ENCODE measurements at places on chromosomes 16 and 17.

- no peak for DNase-seq
Measured at GRCh38 chr17:39970157-39970692, 7.4 kb downstream of the GSDMA start.

DNA sequence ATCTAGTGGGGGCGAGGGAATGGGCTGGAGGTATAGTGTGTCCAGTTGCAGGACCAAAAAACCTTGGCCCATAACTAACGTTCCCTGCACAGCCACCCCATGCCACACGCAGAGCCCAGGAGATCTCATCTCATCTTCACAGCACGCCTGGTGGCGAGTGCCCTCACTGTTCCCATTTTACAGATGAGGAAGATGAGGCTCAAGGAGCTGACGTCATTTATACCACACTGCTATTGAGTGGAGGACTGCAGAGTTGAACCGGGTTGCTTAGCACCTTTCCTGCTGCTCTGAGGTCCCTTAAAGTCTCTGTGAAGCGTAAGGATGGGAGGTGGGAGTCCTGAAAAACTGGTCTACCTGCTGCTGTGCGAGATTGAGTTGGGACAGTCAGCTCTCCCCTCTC, 172.5 kb downstream of the XYLT1 start:
- DNase-seq, result no peak

- DNase-seq, result no peak
Measured at GRCh38 chr16:22358000-22358399, 16.4 kb downstream of the CDR2 start.

DNA sequence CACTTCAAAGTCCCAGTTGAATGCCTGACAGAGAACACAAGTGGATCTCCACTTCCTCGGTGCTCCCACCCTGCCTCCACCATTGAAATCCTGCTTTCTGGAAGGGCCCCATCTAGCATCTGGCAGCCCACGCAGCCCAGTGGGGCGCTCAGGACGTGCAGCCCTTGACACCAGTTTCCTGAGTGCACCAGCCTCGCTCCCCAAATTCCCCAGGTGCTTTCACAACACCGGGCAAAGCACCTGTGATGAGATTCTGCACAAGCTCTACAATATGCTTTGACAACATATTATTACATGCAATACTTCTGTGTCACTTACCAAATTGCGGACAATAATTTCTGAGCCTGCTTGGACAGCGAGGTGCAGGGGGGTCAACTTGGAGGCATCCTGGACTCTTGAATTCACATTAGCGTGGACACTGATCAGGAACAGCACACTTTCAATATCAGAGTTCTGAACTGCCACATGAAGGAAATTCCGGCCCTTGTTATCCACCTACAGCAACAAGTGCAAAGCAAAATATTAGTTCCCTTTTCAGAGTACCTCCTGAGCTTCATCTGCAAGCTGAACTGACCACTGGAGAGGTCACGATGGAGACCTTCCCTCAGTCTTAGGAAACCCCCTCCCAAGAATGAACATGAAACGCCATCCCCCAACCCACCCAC, 33.9 kb downstream of the CYB5D2 start:
- no peak for DNase-seq

DNA sequence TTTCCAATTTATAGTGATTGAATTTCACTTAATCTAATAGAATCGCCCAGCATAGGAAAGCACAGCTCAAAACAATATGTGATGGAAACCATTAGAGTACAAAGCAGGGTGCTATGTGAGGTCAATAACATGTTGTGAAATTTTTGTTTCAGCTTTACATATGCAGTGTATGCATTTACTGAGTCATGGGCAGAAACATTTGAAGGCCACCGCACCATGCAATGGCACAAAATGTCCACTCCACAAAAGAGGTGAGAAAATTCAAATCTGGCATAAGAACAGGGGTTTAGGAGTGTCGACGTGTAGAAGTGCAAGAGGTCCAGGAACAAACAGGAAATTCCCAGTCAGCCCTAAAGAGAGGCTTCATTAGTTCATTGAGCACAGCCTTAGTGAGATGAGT, 131.2 kb downstream of the ANKFN1 start:
- no peak for DNase-seq

GRCh38 chr17:79778504-79779083, 646 bp downstream of the CBX2 start:
- DNase-seq, result peak; percentile 70

DNA sequence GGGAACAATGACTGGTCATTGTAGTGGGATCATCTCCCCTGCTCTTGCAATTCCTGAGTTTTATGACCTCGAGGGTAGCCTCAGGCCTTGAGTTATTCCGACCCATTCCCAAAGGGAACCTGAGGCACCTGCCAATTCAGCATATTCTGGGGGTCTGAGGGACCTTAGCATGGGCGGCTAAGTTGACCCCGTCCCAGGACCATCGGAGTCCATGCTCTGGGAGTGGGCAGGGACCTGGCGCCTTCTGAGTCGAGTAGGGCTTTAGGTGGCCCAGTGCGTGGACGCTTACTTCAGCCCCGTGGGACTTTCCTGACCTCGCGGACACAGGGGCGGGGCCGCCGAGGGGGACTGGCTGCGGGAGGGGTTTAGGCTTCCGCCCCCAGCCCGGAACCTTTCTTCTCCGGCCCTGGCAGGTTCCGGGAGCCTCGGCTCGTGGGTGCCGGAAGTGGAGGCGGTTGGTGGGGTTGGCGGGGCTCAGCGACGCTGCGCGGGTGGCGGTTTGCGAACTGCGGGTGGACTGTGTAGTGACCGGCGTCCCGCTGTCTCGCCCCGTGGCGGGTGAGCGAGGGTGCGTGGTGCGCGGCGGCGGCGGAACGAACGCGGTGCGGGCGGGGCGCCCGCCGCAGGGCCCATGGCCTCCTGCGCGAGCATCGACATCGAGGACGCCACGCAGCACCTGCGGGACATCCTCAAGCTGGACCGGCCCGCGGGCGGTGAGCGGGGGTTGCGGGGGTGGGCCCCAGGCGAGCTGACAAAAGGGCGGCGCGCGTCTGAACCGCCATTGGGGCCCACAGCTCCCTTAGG, at the start of gene EDC4:
Gene EDC4 (plus strand): TSS at position 422 of the 804 bp plus-strand sequence. CDS start 210 bp downstream, at position 632.
- peak; percentile 84 for DNase-seq

GRCh38 chr17:77363821-77364361, 223.1 kb downstream of the SEC14L1 start:
- DNase-seq, result peak; percentile 83

- no peak for DNase-seq
Measured at GRCh38 chr17:2481760-2482159, 29.9 kb downstream of the METTL16 start.

DNA sequence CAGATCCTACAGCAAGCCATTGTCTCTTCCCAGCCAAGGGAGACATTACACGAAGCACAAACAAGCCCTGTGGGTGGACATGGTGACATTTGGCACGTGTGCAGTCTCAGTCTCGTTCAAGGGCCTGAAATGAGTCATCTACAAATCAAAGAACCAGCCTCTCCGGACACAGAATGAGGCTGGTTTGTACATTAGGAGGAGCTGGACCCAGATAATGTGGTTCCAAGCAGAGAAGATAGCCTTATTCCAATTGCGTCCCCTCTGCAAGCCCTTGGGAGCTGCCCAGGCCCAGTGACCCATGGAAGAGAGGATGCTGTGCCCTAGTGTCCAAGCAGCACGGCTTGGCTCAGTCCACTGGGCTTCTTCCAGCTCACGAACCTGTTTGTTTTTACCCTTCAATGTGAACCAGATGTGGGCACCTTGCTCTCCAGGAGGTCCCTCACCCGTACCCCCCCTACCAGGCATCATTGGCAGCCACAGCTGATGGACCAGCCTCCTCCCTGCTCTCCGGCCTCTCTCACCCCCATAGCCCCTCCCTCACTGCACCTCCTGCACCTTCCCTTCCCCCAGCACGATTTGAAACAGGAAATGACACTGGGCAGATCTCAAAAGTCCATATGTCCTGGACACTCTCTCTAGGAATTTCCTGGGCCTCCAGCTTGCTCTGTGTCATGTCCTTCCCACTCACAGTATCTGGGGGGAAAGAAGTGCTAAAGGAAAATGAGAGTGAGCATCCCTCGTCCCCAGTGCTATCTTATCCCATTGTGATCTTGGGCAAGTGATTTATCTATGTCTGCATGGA, 26.2 kb downstream of the KPNA2 start:
- DNase-seq, result no peak

GRCh38 chr16:77211880-77212740, 12.9 kb downstream of the SYCE1L start:
- DNase-seq, result peak; percentile 79

- no peak for DNase-seq
Measured at GRCh38 chr17:68297195-68297594, 5.9 kb downstream of the ARSG start.

DNA sequence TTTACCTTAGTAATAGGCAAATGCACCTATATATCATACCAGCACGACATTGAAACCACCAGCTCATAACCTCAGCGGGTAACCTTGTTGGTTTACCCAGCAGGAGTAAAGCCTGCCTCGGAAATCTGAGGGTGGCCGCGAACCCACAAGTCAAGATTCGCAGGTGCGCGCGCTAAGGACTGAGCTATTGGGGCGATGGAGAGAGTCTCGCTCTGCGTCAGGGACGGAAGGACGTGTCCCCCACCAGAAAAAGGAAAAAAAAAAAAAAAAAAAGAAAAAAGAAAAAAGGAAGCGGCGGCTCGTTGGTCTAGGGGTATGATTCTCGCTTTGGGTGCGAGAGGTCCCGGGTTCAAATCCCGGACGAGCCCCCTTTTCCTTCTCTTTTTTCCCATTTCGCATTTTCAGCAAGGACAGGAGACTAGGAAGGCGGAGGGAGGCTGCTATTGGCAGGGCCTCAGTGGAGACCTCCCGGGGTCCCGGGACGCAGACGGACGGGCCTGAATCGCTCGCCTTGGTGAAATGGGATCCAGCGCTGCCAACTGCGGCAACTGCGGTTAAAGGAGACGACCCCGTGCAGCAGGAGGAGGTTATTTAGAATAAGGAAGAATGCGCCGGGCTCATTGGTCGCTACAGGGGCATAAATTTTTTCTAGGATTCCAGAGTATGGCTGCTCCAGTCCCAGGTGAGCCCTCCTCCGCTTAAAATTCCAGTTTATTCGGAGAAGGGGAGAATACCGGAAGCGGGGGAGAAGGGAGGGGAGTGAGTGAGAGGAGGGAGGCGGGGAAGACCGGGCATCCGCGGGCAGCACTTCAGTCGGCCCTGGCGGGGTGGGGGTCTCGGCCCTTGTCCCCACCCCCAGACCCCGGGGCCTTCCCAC, at the start of gene OR1F1:
Gene OR1F1 (plus strand): TSS at position 407 of the 877 bp plus-strand sequence.
- no peak for DNase-seq

DNA sequence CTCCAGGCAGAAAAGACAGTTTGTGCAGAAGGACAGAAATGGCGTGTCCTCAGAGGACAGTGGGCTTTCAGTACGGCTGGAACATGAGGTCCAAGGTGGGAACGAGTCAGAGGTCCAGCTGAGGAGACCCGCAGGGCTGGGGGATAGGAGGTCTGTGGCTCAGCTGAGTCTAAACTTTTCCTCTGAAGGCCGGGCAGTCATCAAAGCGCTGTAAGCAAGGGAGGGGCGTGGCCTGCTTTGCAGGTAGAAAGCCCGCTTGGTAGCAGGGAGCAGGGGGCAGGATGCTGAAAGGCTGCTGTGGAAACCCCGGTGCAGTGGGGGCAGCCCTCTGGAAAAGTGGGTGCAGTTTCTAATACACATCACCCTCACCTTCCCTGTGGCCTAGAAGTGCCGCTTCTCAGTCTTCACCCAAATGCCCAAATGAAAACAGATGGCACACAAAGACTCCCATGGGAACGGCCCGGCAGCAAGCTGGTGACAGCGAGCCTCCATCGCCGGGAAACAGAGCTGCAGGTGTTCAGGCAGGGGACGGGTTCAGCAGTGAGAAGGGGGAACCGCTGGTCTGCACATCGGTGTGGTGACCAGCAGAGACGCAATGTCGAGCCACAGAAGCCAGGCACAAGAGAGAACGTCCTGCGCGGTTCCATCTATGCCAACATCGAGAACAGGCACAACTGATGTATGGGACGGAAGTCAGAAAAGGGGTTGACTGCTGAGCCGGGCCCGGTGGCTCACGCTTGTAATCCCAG, 12.2 kb upstream of the OSGIN1 start:
- DNase-seq, result no peak

- DNase-seq, result no peak
Measured at GRCh38 chr16:27665881-27666280, 115.9 kb downstream of the KATNIP start.

Data from ovary (tissue), 10 donors.